ENCODE measurements at places on chromosomes 11 and 22. TPM values are rescaled to one million over a fixed set of nuclear protein-coding genes. Genes with fewer than 3 reads are reported as not detected.
A peak's percentile ranks its signal among the peaks of the same experiment; 100 is the strongest.

RAB39A gene
- total RNA-seq: 5.8 TPM

- no peak overlapping the region for H3K27ac ChIP-seq
- H3K4me3 ChIP-seq: no peak overlapping the region
- no peak for DNase-seq
Measured at GRCh38 chr11:34960277-34960676, 43.9 kb downstream of the PDHX start.

- no peak overlapping the region for H3K27ac ChIP-seq
- H3K4me1 ChIP-seq: no peaks in the 10 kb centered on the region
- no peaks in the 10 kb centered on the region for H3K36me3 ChIP-seq
- no peaks in the 10 kb centered on the region for H3K27me3 ChIP-seq
Measured at GRCh38 chr11:67996622-67997474, 7.0 kb downstream of the UNC93B1 start.

DNA sequence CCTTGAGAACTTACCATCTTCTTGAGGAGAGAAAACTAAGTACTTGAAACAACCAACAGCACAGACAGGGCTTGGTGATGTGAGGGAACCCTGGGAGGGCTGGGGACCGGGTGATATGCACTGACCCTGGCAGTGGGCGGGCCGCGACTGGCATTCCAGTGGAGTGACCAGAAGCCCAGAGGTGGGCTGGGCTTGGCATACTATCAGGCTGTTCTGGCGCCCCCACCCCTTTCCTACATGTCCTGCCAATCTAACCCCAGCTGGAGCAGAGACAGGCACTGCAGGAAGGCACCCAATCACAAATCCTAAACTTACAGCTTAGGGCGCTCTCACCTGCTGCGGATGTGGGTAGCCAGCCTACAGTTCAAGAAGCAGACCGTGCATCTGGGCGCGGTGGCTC, 54.0 kb upstream of the GCAT start:
- H3K27ac ChIP-seq: no peak overlapping the region
- peaks cover 24% of the 10 kb centered on the region for H3K4me1 ChIP-seq
- H3K27me3 ChIP-seq: no peaks in the 10 kb centered on the region
- peaks cover 1% of the 10 kb centered on the region for H3K36me3 ChIP-seq

GAL3ST1 gene
- total RNA-seq: not detected

CATSPERZ gene
- not detected for total RNA-seq

GRCh38 chr11:92557879-92558278, 333.3 kb downstream of the FAT3 start:
- no peak for DNase-seq
- no peaks in the 10 kb centered on the region for H3K4me1 ChIP-seq
- no peak overlapping the region for H3K27ac ChIP-seq
- no peak overlapping the region for H3K4me3 ChIP-seq
- no peaks in the 10 kb centered on the region for H3K36me3 ChIP-seq

BAIAP2L2 gene
- total RNA-seq: not detected

DNA sequence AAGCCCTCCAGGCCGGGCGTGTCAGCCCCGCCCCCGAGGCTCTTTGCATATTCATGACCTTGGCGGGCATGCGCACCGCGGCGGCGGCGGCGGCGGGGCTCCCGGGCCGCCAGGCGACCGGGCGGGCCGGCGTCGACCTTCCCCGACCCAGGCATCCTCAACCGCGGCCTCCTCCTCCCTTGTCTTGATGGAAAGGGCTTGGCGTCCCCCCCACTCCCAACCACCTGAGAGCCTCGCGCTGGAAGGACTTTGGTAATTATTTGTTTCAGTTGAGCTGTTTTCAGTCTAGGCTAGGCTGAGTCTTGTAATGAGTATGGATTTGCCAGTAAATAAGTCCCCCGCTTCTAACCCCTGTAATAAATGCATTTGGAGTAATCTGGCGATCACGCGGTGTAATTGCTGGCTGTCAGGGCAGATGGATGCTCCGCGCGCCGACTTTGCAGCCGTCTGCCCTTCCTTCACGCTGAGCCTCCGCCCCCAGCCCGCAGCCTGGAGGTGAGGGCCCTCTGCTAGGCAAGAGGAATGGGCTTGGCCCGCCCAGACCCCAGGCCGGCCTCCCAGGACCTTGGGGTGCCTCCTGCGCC, 25.2 kb downstream of the FLRT1 start:
- no peak overlapping the region for H3K27ac ChIP-seq
- H3K36me3 ChIP-seq: no peaks in the 10 kb centered on the region
- H3K4me1 ChIP-seq: peaks cover 5% of the 10 kb centered on the region
- no peaks in the 10 kb centered on the region for H3K27me3 ChIP-seq
- H3K4me3 ChIP-seq: no peak overlapping the region

GRCh38 chr22:39216143-39216490, 28.7 kb downstream of the PDGFB start:
- H3K4me3 ChIP-seq: no peak overlapping the region
- DNase-seq: no peak
- no peaks in the 10 kb centered on the region for H3K36me3 ChIP-seq
- H3K4me1 ChIP-seq: peaks cover 28% of the 10 kb centered on the region
- no peak overlapping the region for H3K27ac ChIP-seq

NAALADL1 gene
- not detected for total RNA-seq

OR52H1 gene
- not detected for total RNA-seq

PKNOX2 gene
- total RNA-seq: 15.1 TPM

DNA sequence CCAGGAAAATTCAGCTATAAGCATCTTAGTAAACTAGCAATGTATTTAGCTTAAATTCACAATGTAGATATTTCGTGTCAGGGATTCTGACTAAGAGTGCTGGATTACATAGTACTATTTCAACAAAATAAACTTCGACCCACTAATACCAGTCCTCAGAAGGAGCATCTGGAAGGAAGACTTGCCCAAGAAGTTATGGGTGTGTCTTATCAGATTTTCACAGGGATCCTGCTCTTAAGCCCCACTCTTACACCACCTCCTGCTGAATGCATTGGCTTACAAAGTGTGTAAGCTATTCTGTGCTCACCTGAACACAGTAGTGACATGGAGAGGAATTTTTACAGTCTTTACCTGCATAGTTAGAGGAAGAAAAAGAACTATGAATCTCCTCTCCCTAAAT, 35.4 kb upstream of the ANO5 start:
- H3K36me3 ChIP-seq: no peaks in the 10 kb centered on the region
- H3K4me3 ChIP-seq: no peak overlapping the region
- H3K27ac ChIP-seq: no peak overlapping the region
- H3K27me3 ChIP-seq: no peaks in the 10 kb centered on the region

- 0 out of 2 replicates have a peak, but pooled peaks cover 2% of the 10 kb centered on the region for H3K4me1 ChIP-seq
- no peak overlapping the region for H3K4me3 ChIP-seq
- no peak overlapping the region for H3K27ac ChIP-seq
- no peaks in the 10 kb centered on the region for H3K27me3 ChIP-seq
Measured at GRCh38 chr22:20807315-20807752, 33.4 kb downstream of the SERPIND1 start.

GRCh38 chr11:78807351-78807750, 232.7 kb upstream of the NARS2 start:
- no peak overlapping the region for H3K4me3 ChIP-seq
- H3K36me3 ChIP-seq: no peaks in the 10 kb centered on the region
- H3K4me1 ChIP-seq: no peaks in the 10 kb centered on the region

- no peak overlapping the region for H3K4me3 ChIP-seq
- no peaks in the 10 kb centered on the region for H3K27me3 ChIP-seq
- H3K4me1 ChIP-seq: no peaks in the 10 kb centered on the region
- H3K36me3 ChIP-seq: no peaks in the 10 kb centered on the region
Measured at GRCh38 chr22:41576877-41577276, 12.8 kb downstream of the PMM1 start.

GRCh38 chr11:112516261-112516660, 255.6 kb upstream of the PLET1 start:
- no peak overlapping the region for H3K27ac ChIP-seq
- H3K36me3 ChIP-seq: no peaks in the 10 kb centered on the region

- no peak for DNase-seq
- no peaks in the 10 kb centered on the region for H3K36me3 ChIP-seq
- no peak overlapping the region for H3K4me3 ChIP-seq
- H3K27ac ChIP-seq: no peak overlapping the region
- peaks cover 5% of the 10 kb centered on the region for H3K4me1 ChIP-seq
Measured at GRCh38 chr11:70666311-70666710, 268.0 kb downstream of the CTTN start.

FGF19 gene
- not detected for total RNA-seq

- no peaks in the 10 kb centered on the region for H3K4me1 ChIP-seq
- H3K36me3 ChIP-seq: no peaks in the 10 kb centered on the region
- no peak overlapping the region for H3K27ac ChIP-seq
Measured at GRCh38 chr11:107957109-107957588, 28.9 kb downstream of the RAB39A start.

APOBEC3G gene
- total RNA-seq: not detected

GRCh38 chr22:47621253-47621652, 858.8 kb downstream of the TBC1D22A start:
- H3K27me3 ChIP-seq: peaks cover 16% of the 10 kb centered on the region
- H3K36me3 ChIP-seq: no peaks in the 10 kb centered on the region
- H3K27ac ChIP-seq: no peak overlapping the region

DNA sequence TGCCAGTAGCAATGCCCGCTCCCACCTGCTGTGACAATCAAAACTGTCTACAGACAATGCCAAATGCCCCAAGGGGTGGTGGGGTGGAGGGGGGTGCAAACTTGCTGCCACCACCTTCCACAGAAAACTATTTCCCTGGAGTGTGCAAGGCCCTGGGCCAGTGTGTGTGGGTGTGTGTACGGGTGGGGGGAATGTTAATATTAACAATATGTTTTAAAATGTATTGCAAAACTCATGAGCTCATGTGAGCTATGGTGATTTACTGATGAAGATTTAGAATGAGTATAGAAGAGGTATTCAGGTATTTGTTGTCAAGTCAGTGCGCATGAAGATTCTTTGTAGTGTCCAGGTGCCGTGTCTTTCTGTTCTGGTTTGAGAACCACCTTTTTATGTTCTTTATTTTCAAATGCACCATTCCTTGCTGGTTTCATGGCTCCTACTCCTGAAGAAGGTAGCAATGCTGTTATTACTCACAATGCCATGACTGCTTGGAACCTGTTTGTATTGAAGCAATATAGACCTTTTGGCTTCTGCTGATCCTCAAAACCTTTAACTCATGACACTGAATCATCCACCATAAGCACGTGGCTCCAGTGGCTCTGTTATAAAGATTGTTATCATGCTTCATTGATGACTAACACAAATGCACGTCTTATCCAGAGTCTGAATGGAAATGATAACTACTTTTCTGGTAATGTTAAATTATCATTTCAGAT, 29.9 kb upstream of the AQP11 start:
- no peak overlapping the region for H3K4me3 ChIP-seq
- H3K27ac ChIP-seq: no peak overlapping the region
- no peak for DNase-seq

SLC22A25 gene
- not detected for total RNA-seq

CARD16 gene
- 0.25 TPM for total RNA-seq

DNA sequence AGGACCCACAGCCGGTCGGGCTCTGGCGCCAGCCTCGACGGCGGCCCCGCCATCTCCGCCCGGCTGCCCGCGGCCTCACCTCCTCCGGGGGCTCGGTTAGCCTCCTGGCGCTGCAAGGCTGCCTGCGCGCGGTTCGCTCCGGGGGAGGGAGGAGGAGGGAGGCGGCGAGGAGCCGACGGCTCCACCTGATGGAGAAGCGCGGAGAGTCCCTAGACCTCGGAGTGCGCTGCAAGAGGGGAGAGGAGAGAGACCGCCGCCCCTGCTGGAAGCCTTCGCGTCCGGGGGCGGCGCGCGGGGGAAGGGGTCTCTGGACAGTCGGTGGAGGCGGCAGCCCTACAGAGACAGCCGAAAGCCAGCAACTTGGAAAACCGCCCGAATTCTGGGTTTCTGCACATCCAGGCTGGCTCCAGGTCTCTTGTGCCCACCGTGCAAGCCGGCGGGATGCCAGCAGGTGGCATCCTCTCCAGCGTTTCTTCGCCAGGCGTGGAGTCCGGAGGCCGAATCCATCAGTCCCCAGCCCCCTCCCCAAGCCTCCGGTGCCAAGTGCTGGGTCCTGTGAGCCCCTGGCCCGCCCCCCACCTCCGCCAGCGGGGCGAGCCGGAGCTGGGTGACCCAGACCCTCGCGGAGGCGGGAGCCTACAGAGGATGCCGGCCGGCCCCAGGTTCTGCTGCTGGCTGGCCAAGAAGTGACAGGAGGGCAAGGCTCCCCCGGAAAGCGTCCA, 2.9 kb upstream of the KIRREL3 start:
- H3K36me3 ChIP-seq: no peaks in the 10 kb centered on the region
- no peaks in the 10 kb centered on the region for H3K4me1 ChIP-seq
- H3K27me3 ChIP-seq: no peaks in the 10 kb centered on the region
- no peak overlapping the region for H3K4me3 ChIP-seq

- H3K27ac ChIP-seq: no peak overlapping the region
- H3K4me1 ChIP-seq: no peaks in the 10 kb centered on the region
- no peak for DNase-seq
- H3K4me3 ChIP-seq: no peak overlapping the region
- H3K27me3 ChIP-seq: no peaks in the 10 kb centered on the region
- no peaks in the 10 kb centered on the region for H3K36me3 ChIP-seq
Measured at GRCh38 chr11:109439684-109440083, 17.7 kb downstream of the C11orf87 start.

DNA sequence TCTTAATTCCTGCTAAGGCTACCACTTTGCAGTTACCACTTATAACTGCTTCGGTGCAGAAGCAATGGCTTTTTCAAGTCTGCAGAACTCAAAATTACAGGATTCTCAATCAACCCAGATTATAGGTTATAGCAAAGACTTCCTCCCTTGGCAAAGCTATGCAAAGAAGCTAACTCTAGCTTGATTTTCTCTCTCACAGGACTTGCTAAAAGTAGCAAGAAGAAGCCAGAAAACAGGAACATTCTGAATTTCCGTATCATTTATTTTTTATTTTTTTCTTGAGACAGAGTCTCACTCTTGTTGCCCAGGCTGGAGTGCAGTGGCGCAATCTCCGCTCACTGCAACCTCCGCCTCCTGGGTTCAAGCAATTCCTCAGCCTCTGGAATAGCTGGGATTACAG, 10.7 kb upstream of the PLEKHB1 start:
- no peak overlapping the region for H3K4me3 ChIP-seq
- H3K36me3 ChIP-seq: no peaks in the 10 kb centered on the region
- H3K4me1 ChIP-seq: 0 out of 2 replicates have a peak, but pooled peaks cover 3% of the 10 kb centered on the region
- H3K27me3 ChIP-seq: no peaks in the 10 kb centered on the region
- no peak for DNase-seq
- H3K27ac ChIP-seq: no peak overlapping the region

DNA sequence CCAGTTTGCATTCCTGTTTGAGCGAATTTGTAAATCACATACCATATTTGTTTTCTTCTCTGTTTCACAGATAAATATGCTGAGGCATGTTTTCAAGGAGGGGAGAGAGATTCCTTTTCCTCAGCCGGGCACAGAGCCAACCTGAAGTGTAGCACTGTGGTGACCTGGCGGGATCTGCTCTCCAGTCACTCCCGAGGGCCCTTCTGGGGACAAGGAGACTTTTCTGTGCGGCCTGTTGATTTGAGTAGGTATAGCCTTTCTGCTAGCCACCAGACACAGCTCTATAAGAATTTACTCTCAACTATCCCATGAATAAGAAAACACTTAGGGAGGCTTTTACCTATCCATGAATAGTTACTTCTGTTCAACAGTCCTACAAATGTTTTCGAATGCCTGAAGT, 63.5 kb upstream of the FDX1 start:
- peaks cover 7% of the 10 kb centered on the region for H3K4me1 ChIP-seq
- DNase-seq: peak; percentile 40
- H3K27me3 ChIP-seq: no peaks in the 10 kb centered on the region
- H3K4me3 ChIP-seq: no peak overlapping the region
- H3K27ac ChIP-seq: no peak overlapping the region

Measured in SJCRH30 (cell line).